ENCODE measurements at places on chromosomes 12 and 14. TPM values are rescaled to one million over a fixed set of nuclear protein-coding genes. Genes with fewer than 3 reads are reported as not detected.

GRCh38 chr14:53620317-53620716, 336.3 kb downstream of the BMP4 start:
- no peaks in the 10 kb centered on the region for H3K27me3 ChIP-seq
- no peaks in the 10 kb centered on the region for H3K36me3 ChIP-seq
- no peak for DNase-seq
- H3K4me3 ChIP-seq = no peak overlapping the region

DNA sequence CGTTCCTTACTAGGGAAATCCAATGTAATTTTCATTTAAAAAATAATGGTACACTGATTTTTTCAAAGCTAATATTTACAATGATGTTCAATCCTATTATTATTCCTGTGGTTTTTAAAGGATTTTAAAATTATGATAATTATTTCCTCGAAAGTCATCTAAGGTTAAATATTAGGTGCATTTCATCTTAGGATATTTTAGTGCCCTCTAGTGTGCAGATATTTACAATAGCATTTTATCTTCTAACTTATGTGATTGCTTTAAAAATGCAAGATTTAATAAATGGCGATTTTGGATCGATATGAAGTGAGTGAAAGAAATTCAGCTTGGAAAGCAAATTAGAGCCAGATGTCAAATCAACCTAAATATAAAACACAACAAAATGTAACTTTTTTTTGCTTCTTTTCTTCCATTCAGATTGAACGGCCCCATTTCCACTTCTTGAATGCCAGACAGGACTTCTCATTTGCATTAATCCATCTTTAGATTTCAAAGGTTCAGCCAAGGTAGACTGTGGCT, 293.5 kb downstream of the SLC6A15 start:
- no peak for DNase-seq
- no peaks in the 10 kb centered on the region for H3K36me3 ChIP-seq
- no peaks in the 10 kb centered on the region for H3K27me3 ChIP-seq
- H3K4me3 ChIP-seq = no peak overlapping the region

- H3K4me1 ChIP-seq = no peaks in the 10 kb centered on the region
- H3K36me3 ChIP-seq = no peaks in the 10 kb centered on the region
- no peak overlapping the region for H3K27ac ChIP-seq
- no peak for DNase-seq
- no peak overlapping the region for H3K4me3 ChIP-seq
- no peaks in the 10 kb centered on the region for H3K27me3 ChIP-seq
These were observed 379.8 kb downstream of the NAV3 start for GRCh38 chr12:78210506-78210860.

The OR4L1 gene
- polyA plus RNA-seq = not detected

DNA sequence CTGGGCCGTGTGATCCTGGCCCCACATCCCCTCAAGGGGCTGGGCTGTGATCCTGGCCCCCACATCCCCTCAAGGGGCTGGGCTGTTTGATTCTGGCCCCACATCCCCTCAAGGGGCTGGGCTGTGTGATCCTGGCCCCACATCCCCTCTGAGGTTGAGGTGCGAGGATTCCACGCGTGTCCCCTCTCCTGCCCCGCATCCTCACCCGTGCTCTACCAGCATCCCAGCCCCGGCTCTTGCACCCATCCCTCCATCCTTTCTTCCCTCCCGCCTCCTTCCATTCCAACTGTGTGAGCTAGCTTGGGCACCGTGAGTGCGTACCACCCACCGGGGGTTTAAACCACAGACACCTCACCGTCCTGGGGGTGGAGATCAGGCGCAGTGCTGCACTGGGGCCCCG, 31.1 kb upstream of the TMEM179 start:
- no peaks in the 10 kb centered on the region for H3K27me3 ChIP-seq
- no peak for DNase-seq
- H3K27ac ChIP-seq = no peak overlapping the region
- no peak overlapping the region for H3K4me3 ChIP-seq
- H3K36me3 ChIP-seq = no peaks in the 10 kb centered on the region

GRCh38 chr12:91732086-91732485, 413.6 kb downstream of the BTG1 start:
- no peak overlapping the region for H3K27ac ChIP-seq
- no peaks in the 10 kb centered on the region for H3K36me3 ChIP-seq
- DNase-seq = no peak

The IGF1 gene
- polyA plus RNA-seq = 11.4 TPM

The CNTN1 gene
- 0.47 TPM for polyA plus RNA-seq

The TGFB3 gene
- 16.5 TPM for polyA plus RNA-seq

GRCh38 chr12:92446083-92446460, 256.7 kb upstream of the PLEKHG7 start:
- no peak overlapping the region for H3K4me3 ChIP-seq
- no peaks in the 10 kb centered on the region for H3K36me3 ChIP-seq
- H3K27ac ChIP-seq = no peak overlapping the region
- H3K4me1 ChIP-seq = no peaks in the 10 kb centered on the region
- H3K27me3 ChIP-seq = no peaks in the 10 kb centered on the region

GRCh38 chr14:79281244-79282152, 929.8 kb downstream of the DIO2 start:
- H3K27ac ChIP-seq = no peak overlapping the region
- H3K36me3 ChIP-seq = no peaks in the 10 kb centered on the region
- no peaks in the 10 kb centered on the region for H3K27me3 ChIP-seq

The FIGNL2 gene
- 0.71 TPM for polyA plus RNA-seq

DNA sequence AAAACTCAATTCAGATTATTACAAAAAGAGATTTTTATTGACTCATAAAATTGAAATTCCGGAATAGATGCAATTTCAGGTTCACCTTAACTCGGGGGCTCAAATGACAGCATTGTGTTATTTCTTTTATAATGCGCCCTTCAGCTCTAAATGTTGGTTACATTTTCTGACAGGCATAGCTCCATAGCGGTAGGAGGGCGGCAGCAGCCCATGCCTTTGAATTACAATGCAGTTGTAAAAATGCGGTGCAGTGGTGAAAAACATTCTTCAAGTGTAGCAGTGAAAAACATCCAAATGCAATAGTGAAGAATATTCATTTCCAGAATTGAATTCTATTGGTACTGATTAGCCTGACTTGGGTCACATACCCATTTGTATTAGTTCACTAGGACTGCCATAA, 215.3 kb upstream of the PKP2 start:
- no peaks in the 10 kb centered on the region for H3K36me3 ChIP-seq
- no peak overlapping the region for H3K27ac ChIP-seq
- H3K4me3 ChIP-seq = no peak overlapping the region

The OR2AP1 gene
- not detected for polyA plus RNA-seq

The GPRC5D gene
- polyA plus RNA-seq = 0.30 TPM

DNA sequence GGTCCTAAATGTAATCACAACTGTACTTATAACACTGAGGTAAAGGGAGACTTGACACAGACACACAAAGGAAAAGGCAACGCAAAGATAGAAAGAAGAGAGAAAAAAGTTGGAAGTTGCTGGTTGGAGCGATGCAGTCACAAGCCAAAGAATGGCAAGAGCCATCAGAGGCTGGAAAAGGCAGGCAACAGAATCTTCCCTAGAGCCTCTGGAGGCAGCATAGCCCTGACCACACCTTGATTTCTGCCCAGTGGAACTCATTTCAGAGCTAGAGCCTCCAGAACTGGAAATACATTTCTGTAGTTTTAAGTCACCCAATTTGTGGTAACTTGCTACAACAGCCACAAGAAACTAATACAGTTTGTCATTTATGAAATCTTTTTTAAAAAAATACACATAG, 89.2 kb downstream of the PUS7L start:
- H3K4me3 ChIP-seq = no peak overlapping the region
- no peaks in the 10 kb centered on the region for H3K36me3 ChIP-seq
- H3K4me1 ChIP-seq = peaks cover 6% of the 10 kb centered on the region

DNA sequence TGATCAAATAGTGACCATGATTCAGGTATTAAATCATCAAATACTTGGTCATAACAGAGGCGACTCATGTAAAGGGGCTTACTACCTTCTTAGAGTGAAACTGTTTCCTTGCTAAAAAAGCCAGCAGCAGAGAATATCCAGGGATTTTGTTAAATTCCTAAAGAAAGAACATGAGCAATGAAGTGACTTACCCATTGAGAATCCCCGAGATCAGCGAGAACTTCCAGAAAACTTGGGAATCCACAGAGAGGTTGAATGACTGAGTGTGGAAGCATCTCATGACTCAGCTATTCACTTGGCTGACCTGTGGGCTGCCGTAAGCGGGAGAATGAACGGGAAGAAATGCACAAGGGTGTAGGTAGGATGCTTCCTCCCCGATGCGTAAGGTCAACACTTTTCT, 85.3 kb upstream of the KCNA1 start:
- DNase-seq = no peak
- H3K27me3 ChIP-seq = peaks cover 17% of the 10 kb centered on the region
- no peaks in the 10 kb centered on the region for H3K4me1 ChIP-seq
- H3K4me3 ChIP-seq = no peak overlapping the region
- no peaks in the 10 kb centered on the region for H3K36me3 ChIP-seq

DNA sequence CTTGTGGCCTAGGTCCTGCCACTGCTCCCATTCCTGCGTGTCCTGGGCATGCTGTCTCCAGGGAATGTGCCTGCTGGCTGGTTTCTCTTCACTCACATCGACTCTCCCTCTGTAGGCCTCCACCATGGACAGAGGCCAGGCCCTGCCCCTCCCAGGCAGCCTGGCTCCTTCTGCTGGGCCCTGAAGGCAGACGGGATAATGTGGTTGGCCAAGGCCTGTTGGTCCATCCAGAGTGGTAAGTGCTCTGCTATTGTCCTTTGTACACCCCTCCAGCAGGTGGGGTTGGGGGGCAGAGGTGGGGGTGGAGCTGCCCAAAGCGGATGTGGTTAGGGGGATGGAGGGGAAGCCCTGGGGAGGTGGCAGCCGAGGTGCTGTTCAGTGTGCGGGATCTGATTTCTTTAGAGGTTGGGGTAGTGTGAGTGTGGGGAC, 9.5 kb upstream of the NR4A1 start:
- no peak overlapping the region for H3K4me3 ChIP-seq
- no peaks in the 10 kb centered on the region for H3K27me3 ChIP-seq
- H3K27ac ChIP-seq = peak overlapping the region; percentile 48
- H3K4me1 ChIP-seq = peaks cover 14% of the 10 kb centered on the region
- DNase-seq = peak; percentile 86

- no peaks in the 10 kb centered on the region for H3K27me3 ChIP-seq
- no peaks in the 10 kb centered on the region for H3K36me3 ChIP-seq
- no peak for DNase-seq
- no peaks in the 10 kb centered on the region for H3K4me1 ChIP-seq
- no peak overlapping the region for H3K4me3 ChIP-seq
These were observed 271.6 kb upstream of the PLEKHG7 start for GRCh38 chr12:92431146-92431545.

- DNase-seq = no peak
- H3K4me3 ChIP-seq = no peak overlapping the region
- H3K4me1 ChIP-seq = peaks cover 11% of the 10 kb centered on the region
- H3K36me3 ChIP-seq = no peaks in the 10 kb centered on the region
These were observed 178.2 kb upstream of the HIF1A start for GRCh38 chr14:61516964-61517653.

The ZDHHC22 gene
- polyA plus RNA-seq = 0.02 TPM
